ENCODE measurements at places on chromosomes 6 and 20. TPM values are rescaled to one million over a fixed set of nuclear protein-coding genes. Genes with fewer than 3 reads are reported as not detected.

DNA sequence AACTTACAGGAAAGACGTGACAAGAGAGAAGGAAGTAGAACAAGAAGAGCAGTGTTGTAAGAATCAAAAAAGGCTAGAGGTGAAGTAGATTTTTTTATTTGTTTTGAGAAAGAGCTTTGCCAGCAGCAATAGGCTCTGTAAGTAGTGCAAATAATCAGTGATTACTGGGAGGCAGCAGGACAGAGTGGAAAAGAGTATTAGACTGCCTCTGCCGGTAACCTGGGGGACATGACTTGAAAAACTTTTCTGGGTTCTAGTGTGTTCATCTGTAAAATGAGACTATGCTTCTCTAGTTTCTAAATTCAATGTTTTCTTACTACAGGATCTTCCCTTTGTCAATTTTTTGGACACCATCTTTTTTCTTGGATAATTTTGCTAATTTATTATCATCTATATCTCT is 5.8 kb upstream of the IRAK1BP1 start:
- H3K27ac ChIP-seq, result no peak overlapping the region
- H3K36me3 ChIP-seq, result no peaks in the 10 kb centered on the region
- no peaks in the 10 kb centered on the region for H3K27me3 ChIP-seq
- DNase-seq, result no peak

- DNase-seq, result no peak
- peaks cover 4% of the 10 kb centered on the region for H3K4me1 ChIP-seq
- no peak overlapping the region for H3K4me3 ChIP-seq
Measured at GRCh38 chr6:116450769-116451740, 10.1 kb upstream of the CALHM6 start.

GRCh38 chr6:30824698-30825097 is 59.6 kb upstream of the DDR1 start:
- H3K36me3 ChIP-seq, result no peaks in the 10 kb centered on the region
- no peak overlapping the region for H3K4me3 ChIP-seq
- DNase-seq, result no peak
- peaks cover 57% of the 10 kb centered on the region for H3K4me1 ChIP-seq
- H3K27me3 ChIP-seq, result no peaks in the 10 kb centered on the region

BCAS1 gene
- 0.13 TPM for total RNA-seq

- no peak for DNase-seq
- H3K27ac ChIP-seq, result peak overlapping the region; percentile 93
- peaks cover 57% of the 10 kb centered on the region for H3K4me1 ChIP-seq
- H3K27me3 ChIP-seq, result no peaks in the 10 kb centered on the region
Measured at GRCh38 chr20:34824452-34824805, 1.0 kb downstream of the NCOA6 start.

DNA sequence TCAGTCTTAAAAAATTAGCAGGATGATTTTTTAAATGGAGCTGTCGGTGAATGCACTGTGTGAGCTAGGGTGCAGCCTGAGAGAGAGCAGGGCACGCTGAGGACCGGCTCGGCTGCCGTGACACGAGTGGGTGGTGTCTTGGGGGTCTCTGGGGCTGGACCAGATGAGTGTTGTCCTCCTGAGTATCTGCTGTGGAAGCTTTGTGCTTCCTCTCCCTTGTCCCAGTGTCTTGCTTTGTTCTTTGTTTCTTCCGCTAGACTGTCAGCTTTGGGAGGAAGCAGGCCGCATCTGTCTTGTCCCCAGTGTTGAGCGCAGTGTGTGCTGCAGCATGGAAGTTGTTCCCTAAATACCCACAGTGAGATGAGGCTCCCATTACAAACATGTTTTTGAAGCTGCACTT is 89.4 kb downstream of the RTN4IP1 start:
- no peaks in the 10 kb centered on the region for H3K27me3 ChIP-seq
- H3K4me3 ChIP-seq, result no peak overlapping the region
- no peaks in the 10 kb centered on the region for H3K36me3 ChIP-seq
- no peak overlapping the region for H3K27ac ChIP-seq
- H3K4me1 ChIP-seq, result no peaks in the 10 kb centered on the region

BPI gene
- 0.66 TPM for total RNA-seq

DNA sequence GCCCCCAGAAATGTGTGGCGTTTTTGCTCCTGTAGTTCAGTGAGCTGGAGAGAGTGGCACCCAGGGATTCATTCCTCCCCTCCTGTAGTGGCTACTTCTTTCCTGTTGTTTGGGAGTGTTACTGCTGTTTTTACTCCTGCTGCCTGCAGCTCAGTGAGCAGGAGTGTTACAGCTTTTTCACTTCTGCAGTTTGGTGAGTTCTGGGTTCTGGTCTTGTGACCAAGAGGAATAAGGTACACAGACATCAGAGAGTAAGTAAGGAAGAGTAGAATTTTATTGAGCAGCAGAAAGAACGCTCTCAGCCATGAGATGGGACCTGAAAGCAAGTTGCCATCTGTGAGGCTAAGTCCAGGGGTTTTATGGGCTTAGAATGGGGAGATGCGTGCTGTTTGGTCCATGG is 966.3 kb upstream of the CITED2 start:
- no peaks in the 10 kb centered on the region for H3K27me3 ChIP-seq
- H3K36me3 ChIP-seq, result no peaks in the 10 kb centered on the region
- H3K4me3 ChIP-seq, result no peak overlapping the region
- no peak for DNase-seq

BMP7 gene
- total RNA-seq, result 4.9 TPM

DNA sequence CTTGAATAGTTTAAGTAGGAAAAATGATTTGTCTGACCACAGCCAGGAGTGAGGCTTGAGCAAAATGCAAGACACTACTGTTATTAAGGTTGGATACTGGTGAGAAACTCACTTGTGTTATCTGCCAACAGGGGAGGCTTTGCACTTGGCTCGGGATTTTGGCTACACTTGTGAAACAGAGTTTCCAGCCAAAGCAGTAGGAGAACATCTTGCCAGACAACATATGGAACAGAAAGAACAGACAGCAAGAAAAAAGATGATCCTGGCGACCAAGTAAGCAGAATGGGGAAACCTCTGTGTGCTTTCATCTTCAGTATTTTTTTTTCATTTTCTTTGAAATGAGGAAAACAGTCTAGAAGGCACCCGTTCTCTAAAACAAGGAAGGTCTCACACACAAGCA is 31.6 kb downstream of the TFAP2D start:
- no peak overlapping the region for H3K27ac ChIP-seq
- H3K27me3 ChIP-seq, result no peaks in the 10 kb centered on the region
- no peaks in the 10 kb centered on the region for H3K4me1 ChIP-seq
- no peak for DNase-seq
- no peaks in the 10 kb centered on the region for H3K36me3 ChIP-seq

DNA sequence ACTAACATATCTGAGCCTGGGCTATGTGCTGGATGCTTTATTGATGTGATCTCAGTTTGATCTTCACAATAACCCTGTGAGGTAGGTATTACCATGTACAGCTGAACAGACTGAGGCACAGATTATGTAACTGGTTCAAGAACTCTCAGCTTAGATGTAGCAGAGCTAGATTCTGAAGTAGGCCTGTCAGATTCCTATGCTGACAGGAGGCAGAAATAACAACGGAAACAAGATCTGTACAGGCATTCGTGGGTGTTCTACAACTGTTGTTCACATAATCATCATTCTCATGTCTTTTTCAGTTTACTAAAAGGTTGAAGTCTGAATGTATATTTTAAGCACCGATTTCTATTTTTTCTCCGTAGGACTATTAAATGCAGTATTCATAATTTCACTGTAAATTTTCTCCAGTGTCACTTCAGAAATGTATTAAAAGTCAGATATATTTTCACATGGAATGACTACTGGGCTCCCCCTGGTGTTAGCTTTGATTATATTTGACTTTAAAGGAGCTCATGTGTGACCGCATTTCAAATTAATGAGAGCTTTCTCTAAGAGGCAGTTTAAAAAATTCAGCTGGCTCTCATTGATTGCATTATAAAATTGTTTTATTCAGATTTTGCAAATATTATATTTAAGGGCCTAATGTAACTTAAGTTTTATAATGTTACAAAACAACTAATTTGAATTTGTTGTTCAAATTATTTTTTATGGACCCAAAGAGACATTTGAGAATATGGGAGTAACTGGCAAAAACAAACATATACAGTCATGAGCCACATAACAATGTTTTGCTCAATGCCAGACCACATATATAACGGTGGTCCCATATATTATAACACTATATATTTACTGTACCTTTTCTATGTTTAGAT is 36.4 kb upstream of the SLC17A4 start:
- no peak overlapping the region for H3K27ac ChIP-seq
- H3K27me3 ChIP-seq, result no peaks in the 10 kb centered on the region
- no peaks in the 10 kb centered on the region for H3K4me1 ChIP-seq
- no peaks in the 10 kb centered on the region for H3K36me3 ChIP-seq

DNA sequence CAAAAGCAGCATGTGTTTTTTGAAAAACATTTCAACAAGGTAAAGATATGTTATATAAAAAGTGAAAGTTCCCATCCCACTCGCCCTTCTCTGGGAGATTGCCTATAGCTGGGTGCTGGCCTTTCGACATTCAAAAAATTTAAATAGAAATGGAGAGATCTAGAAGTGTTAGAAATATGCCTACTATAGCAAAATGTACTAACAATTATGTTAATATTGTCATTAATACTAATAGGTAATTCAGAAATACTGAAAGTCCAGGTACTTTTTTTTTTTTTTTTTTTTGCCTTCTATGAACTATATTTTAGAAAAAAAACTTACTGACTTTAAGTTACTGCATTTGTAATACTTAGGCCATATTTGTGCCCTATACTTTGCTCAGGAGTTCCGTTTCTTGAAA is 87.1 kb downstream of the SESN1 start:
- H3K4me3 ChIP-seq, result peak overlapping the region; percentile 91
- H3K4me1 ChIP-seq, result peaks cover 83% of the 10 kb centered on the region
- no peaks in the 10 kb centered on the region for H3K36me3 ChIP-seq

DNA sequence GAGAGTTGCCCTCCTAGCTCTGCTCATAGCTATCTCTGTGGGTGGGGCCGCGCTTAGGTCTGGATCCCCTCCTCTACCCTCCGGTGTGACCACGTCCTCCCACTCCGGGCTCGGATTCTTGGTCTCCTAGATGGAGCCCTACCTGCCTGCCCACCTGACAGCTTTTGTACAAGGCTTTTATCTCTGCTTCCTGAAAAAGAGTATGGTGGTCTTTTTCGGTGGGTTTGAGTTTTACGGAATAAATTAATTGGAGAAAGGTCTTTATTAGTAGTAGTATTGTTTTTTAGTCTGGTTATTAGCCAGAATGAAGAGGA is 773 bp downstream of the SMAP1 start:
- H3K27ac ChIP-seq, result peak overlapping the region; percentile 93
- no peaks in the 10 kb centered on the region for H3K36me3 ChIP-seq
- no peaks in the 10 kb centered on the region for H3K27me3 ChIP-seq
- H3K4me3 ChIP-seq, result peak overlapping the region; percentile 90
- DNase-seq, result no peak

CDH4 gene
- total RNA-seq, result 0.42 TPM

DNA sequence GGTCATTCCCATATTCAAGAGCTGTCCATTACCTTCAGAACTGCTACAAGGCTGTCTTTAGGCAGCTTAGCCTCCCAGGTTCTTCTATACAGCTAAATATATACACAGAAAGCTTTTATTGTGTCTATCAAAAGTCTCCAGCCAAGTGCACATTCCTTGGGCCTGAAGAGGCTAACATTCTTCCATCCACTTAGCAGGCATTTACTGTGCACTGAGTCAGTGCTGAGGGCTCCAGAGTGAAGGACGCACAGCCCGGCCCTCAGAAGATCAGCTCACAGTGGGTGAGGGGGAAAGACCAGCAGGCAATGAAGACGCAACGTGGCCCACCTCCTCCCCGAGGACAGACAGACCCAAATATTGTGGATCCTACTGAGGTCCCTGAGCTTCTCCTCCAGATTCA is 569.9 kb downstream of the CDH26 start:
- no peak for DNase-seq
- H3K27me3 ChIP-seq, result no peaks in the 10 kb centered on the region
- H3K27ac ChIP-seq, result no peak overlapping the region
- no peaks in the 10 kb centered on the region for H3K4me1 ChIP-seq
- no peak overlapping the region for H3K4me3 ChIP-seq

DNA sequence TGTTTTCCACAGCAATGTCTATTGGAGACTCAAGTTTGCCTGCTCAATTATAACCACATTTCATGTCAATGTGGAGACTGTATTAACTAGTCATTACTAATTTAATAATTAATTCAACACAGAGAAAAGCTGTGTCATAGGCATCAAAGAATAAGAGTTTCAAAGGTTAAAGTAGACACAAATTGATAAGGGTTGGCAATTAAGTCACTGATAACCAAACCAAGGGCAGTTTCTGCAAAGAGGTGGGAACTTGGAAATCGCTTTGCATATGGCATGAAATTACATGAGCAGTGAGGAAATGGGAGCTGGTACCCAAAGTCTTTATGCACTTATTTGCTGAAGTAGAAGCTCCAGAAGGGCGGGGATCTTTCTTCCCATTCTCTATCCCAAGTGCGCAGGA is 34.2 kb downstream of the GCLC start:
- H3K27me3 ChIP-seq, result no peaks in the 10 kb centered on the region
- peaks cover 76% of the 10 kb centered on the region for H3K36me3 ChIP-seq
- no peak overlapping the region for H3K27ac ChIP-seq
- no peak for DNase-seq

- H3K4me3 ChIP-seq, result no peak overlapping the region
- no peak overlapping the region for H3K27ac ChIP-seq
- peaks cover 11% of the 10 kb centered on the region for H3K4me1 ChIP-seq
- no peak for DNase-seq
- peaks cover 78% of the 10 kb centered on the region for H3K27me3 ChIP-seq
- no peaks in the 10 kb centered on the region for H3K36me3 ChIP-seq
Measured at GRCh38 chr20:2767768-2768631, 32.4 kb downstream of the CPXM1 start.

CRISP2 gene
- not detected for total RNA-seq

GRCh38 chr6:40627316-40627715 is 40.2 kb upstream of the LRFN2 start:
- H3K27ac ChIP-seq, result no peak overlapping the region
- H3K4me3 ChIP-seq, result no peak overlapping the region
- no peaks in the 10 kb centered on the region for H3K27me3 ChIP-seq
- no peaks in the 10 kb centered on the region for H3K4me1 ChIP-seq
- no peak for DNase-seq
- no peaks in the 10 kb centered on the region for H3K36me3 ChIP-seq

POU3F2 gene
- not detected for total RNA-seq

SLC17A3 gene
- total RNA-seq, result not detected

GRCh38 chr6:11722805-11723631 is 55.6 kb downstream of the ADTRP start:
- no peak for DNase-seq
- no peaks in the 10 kb centered on the region for H3K4me1 ChIP-seq
- no peaks in the 10 kb centered on the region for H3K36me3 ChIP-seq
- H3K4me3 ChIP-seq, result no peak overlapping the region
- no peaks in the 10 kb centered on the region for H3K27me3 ChIP-seq

COL19A1 gene
- 4.0 TPM for total RNA-seq

DNA sequence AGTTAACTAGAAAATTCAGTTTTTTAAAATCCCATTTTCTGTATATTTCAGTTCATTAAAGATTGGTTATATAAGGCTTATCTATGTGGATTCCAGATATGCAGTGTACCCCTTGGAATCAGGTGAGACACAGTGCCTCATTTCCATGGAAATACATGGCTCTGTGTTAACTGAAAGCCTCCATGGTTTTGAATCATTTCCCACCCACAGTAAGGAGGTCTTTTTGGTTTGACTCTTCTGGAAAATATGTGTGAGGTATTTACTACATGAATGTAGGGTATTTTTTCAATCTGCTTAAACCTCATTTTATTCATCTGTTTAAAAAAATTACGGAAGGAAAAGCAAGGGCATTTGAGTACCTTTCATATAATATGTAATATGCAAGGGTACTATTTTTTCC is 25.5 kb downstream of the RNF144B start:
- no peaks in the 10 kb centered on the region for H3K27me3 ChIP-seq
- no peak overlapping the region for H3K4me3 ChIP-seq
- no peak overlapping the region for H3K27ac ChIP-seq
- DNase-seq, result no peak
- H3K4me1 ChIP-seq, result peaks cover 31% of the 10 kb centered on the region
